Suppressor macrophage treated with lipopolysaccharide for 1 hour (primary cell): ENCODE measurements at places on chromosomes 6 and 20.

DNA sequence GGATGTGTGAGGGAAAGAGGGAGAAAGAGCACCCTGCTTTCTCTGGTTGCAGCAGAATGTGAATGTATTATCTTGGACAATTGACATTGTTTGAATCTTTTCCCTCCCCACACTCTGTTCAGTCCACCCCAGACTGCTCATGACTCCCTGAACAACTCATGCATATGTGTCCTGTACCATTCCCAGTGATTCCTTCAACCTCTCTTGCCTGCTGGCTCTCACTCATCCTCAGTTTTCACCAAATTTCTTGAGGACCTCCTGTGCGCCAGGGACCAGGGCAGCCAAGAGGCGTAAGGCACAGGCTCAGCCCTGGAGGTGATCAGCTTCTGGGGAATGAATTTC is 5.4 kb downstream of the NOX3 start:
- no peak for DNase-seq

GRCh38 chr6:1378065-1379016 is 11.0 kb upstream of the FOXF2 start:
- DNase-seq = peak; percentile 26

DNA sequence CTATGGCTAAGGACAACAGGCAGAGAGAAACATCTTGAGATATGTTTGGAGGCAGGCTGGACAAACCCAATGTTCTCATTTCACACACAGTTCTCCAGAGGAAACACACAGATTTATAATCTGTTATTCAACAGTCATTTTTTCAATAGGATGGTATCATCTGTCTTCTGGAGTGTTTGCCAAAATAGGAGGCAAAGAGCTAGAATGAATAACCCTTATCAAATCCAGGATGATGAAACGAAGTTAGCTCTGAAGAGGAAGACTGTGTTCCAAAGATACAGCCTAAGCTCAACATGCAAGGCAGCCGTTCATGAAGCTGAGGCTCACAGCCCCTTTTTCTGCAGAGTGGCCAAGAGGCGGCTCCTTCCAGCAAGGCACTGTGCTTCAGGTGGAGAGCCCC is 70.8 kb downstream of the PPP1R3G start:
- DNase-seq = no peak

GRCh38 chr6:44000164-44000842 is 126.9 kb downstream of the MRPL14 start:
- DNase-seq = peak; percentile 87

DNA sequence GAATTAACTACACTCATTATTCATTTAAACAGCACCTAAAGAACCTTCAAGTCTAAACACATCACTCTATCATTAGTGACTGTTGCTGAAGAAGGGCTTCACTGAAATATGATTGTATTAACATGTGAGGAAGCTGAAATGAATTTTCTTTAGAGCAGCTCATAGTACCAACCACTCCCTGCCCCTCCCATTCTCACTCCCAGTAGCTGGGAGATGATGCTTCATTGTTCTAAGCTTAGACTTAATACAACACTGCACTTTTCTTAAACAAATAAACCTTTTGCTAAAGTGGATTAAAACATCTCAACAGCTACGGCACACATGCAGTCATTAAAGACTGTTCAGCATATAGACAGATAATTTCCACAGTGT is 63.1 kb downstream of the ATXN1 start:
- DNase-seq = no peak

- DNase-seq = no peak
Observed at GRCh38 chr6:125213939-125214338, 60.4 kb downstream of the TPD52L1 start.

GRCh38 chr6:150347845-150348244 is 21.0 kb upstream of the IYD start:
- DNase-seq = no peak
